ENCODE measurements at places on chromosomes 12 and 14. TPM values are rescaled to one million over a fixed set of nuclear protein-coding genes. Genes with fewer than 3 reads are reported as not detected.

GIT2 gene
- total RNA-seq: 90.3 TPM

- no peak for DNase-seq
Measured at GRCh38 chr12:86735851-86736250, 479.7 kb upstream of the MGAT4C start.

- no peak for DNase-seq
Measured at GRCh38 chr12:44677724-44678123, 198.4 kb downstream of the NELL2 start.

DNA sequence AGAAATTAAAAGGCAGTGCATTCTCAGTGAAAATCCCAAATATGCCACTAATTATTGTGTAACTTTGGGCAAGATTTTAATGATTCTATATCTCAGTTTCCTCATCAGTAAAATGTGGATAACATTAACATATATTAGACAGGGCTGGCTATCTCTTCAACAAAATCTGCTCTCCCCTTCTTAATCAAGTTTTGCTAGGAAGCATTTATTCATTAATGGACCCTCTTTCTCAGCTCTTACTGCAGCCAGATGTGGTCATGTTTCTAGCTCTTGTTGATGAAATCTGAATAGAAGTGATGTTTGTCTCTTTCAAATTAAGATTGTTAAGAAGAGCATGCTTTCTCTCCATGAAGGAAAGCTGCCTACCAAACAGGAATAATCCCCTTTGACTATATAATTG lies 84.4 kb upstream of the PPFIA2 start:
- DNase-seq: no peak

GRCh38 chr12:124131659-124132058 lies 158.6 kb downstream of the ZNF664 start:
- DNase-seq: no peak

DNA sequence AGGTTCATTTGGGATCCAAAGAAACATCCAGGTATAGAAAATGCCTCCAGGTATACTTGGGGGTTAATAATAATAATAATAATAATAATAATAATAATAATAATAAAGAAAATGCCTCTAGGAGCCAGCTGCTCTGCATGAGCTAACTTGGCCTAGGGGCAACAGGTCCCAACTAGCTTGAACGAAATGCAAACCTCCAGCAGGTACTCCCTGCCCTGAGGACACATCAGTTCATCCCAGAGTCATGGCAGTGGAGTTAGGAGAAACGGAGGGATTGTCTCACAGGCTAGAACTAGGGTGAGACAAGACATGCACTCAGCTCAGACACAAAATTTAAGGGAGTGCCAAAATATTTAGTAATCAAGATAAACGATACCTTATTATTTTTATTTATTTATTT lies 12.5 kb upstream of the TMEM229B start:
- DNase-seq: no peak

DNA sequence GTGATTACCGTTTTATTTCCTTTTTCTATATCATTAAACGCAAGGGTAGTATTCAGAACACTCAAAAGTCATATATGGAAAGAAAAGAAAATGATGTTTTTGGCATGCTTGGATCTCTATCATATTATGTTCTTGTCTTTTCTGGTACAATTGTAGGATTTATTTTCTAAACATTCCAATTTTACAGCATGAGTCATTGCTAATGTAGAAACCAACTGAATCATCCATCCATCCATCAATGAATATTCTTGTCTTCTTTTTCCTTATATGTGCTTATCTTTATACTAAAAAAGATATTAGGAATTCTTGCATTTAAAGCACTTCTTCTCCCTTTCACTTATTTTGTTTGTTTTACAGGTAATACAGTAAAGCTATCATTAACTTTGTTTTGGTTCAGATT lies 20.4 kb upstream of the AMIGO2 start:
- no peak for DNase-seq

All from dorsolateral prefrontal cortex (tissue), 122 donors.